ENCODE measurements at places on chromosomes 7 and 10. TPM values are rescaled to one million over a fixed set of nuclear protein-coding genes. Genes with fewer than 3 reads are reported as not detected.

The IDI2 gene
- not detected for total RNA-seq

GRCh38 chr10:52484206-52485065, 170.4 kb downstream of the DKK1 start:
- H3K27ac ChIP-seq, result no peak overlapping the region
- DNase-seq, result no peak
- no peak overlapping the region for H3K4me3 ChIP-seq
- no peaks in the 10 kb centered on the region for H3K36me3 ChIP-seq
- H3K27me3 ChIP-seq, result no peaks in the 10 kb centered on the region

GRCh38 chr10:1274701-1275544, 218.7 kb downstream of the WDR37 start:
- no peaks in the 10 kb centered on the region for H3K4me1 ChIP-seq
- H3K4me3 ChIP-seq, result no peak overlapping the region
- no peaks in the 10 kb centered on the region for H3K27me3 ChIP-seq
- H3K36me3 ChIP-seq, result no peaks in the 10 kb centered on the region

GRCh38 chr10:60883187-60883586, 60.8 kb downstream of the RHOBTB1 start:
- H3K27me3 ChIP-seq, result no peaks in the 10 kb centered on the region
- H3K4me1 ChIP-seq, result no peaks in the 10 kb centered on the region
- H3K4me3 ChIP-seq, result no peak overlapping the region
- H3K27ac ChIP-seq, result no peak overlapping the region
- H3K36me3 ChIP-seq, result no peaks in the 10 kb centered on the region
- no peak for DNase-seq

The ZNF282 gene
- 15.6 TPM for total RNA-seq

- H3K27me3 ChIP-seq, result no peaks in the 10 kb centered on the region
- H3K36me3 ChIP-seq, result no peaks in the 10 kb centered on the region
- no peak overlapping the region for H3K4me3 ChIP-seq
- H3K27ac ChIP-seq, result no peak overlapping the region
Measured at GRCh38 chr7:94999069-94999351, 91.6 kb downstream of the PPP1R9A start.

GRCh38 chr7:48868916-48869315, 55.4 kb upstream of the CDC14C start:
- H3K4me1 ChIP-seq, result no peaks in the 10 kb centered on the region
- no peak for DNase-seq
- no peaks in the 10 kb centered on the region for H3K36me3 ChIP-seq
- H3K4me3 ChIP-seq, result no peak overlapping the region
- H3K27ac ChIP-seq, result no peak overlapping the region
- H3K27me3 ChIP-seq, result no peaks in the 10 kb centered on the region

GRCh38 chr7:132001146-132001545, 444.7 kb upstream of the PODXL start:
- H3K36me3 ChIP-seq, result no peaks in the 10 kb centered on the region
- no peaks in the 10 kb centered on the region for H3K27me3 ChIP-seq
- no peak overlapping the region for H3K4me3 ChIP-seq
- no peaks in the 10 kb centered on the region for H3K4me1 ChIP-seq

The ALOX5 gene
- total RNA-seq, result 2.7 TPM

The GPR26 gene
- total RNA-seq, result not detected

- H3K4me1 ChIP-seq, result peaks cover 5% of the 10 kb centered on the region
- no peak for DNase-seq
- no peaks in the 10 kb centered on the region for H3K36me3 ChIP-seq
Measured at GRCh38 chr7:22445140-22445743, 54.7 kb downstream of the STEAP1B start.

GRCh38 chr7:38070718-38071117, 107.3 kb upstream of the STARD3NL start:
- H3K4me3 ChIP-seq, result no peak overlapping the region
- no peak for DNase-seq
- no peaks in the 10 kb centered on the region for H3K4me1 ChIP-seq
- H3K27ac ChIP-seq, result no peak overlapping the region

The ZNF804B gene
- total RNA-seq, result not detected

The CLDN3 gene
- total RNA-seq, result not detected

GRCh38 chr10:79239924-79240581, 107.2 kb upstream of the PPIF start:
- no peaks in the 10 kb centered on the region for H3K36me3 ChIP-seq
- H3K4me3 ChIP-seq, result no peak overlapping the region
- H3K27ac ChIP-seq, result no peak overlapping the region
- peaks cover 31% of the 10 kb centered on the region for H3K4me1 ChIP-seq
- no peak for DNase-seq
- H3K27me3 ChIP-seq, result no peaks in the 10 kb centered on the region

All from CD4-positive, alpha-beta T cell (primary cell).